IMR-90 (cell line): ENCODE measurements at places on chromosomes 2 and 18.

- DNase-seq: no peak
These were observed 95.0 kb upstream of the ZFP36L2 start for GRCh38 chr2:43321446-43321845.

DNA sequence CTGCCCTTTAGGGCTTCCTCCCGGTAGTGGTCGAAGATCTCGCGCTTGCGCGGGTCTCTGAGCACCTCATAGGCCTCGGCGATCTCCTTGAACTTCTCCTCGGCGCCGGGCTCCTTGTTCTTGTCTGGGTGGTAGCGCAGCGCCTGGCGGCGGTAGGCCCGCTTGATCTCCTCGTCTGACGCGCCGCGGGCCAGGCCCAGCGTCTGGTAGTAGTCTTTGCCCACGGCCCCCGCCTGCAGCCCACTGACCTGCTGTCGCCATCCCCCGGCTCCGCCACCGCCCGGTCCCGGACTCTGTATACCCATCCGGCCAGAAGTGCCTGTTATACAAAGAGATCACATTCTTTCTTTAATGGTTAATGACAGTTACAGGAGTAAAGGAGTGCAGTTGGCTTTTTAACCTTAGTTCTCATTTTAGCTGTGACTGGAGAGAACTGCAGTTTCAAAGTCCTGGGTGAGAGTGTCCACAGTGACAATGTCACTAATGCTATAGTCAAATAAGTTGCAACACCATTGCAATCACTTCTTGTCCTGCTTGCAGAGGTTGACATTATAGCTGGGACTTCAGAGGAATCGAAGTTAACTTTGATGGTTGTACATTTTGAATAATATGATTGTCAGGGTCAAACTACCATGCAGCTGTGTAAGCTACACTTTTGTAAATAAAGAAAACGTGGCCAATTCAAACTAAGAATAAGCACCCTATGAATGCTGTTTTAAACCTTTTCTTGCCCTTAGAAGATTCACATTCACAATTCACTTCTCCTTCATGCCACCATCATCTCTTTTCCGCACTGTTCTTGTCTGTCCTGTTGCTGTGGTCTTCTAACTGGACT lies 35.3 kb upstream of the CAVIN2 start:
- no peak for DNase-seq

- peak; percentile 59 for DNase-seq
These were observed 89.2 kb upstream of the GLS start for GRCh38 chr2:190791347-190791975.

GRCh38 chr2:134272806-134273205 lies 18.9 kb downstream of the MGAT5 start:
- DNase-seq: no peak

GRCh38 chr2:177758591-177759371 lies 313.8 kb downstream of the PDE11A start:
- DNase-seq: peak; percentile 42

DNA sequence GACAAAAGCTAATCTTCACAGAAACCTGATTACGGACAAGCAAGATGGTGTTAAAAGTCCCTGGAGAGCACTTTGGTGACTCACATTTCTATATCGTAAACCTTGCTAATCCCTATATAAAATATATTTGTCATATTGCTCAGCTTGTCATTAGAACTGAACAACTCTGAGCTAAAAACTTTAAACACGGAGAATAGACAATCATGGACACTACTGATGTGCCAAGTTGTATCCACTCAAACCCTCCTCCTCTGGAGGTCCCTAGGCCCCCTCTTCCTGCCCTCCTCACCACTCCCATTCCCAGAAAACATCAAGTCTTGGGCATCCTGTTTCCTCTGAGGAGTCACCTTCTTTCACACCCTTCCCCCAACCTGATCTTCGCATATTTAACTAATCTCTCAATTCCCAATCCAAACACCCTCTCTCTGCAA lies 138.7 kb upstream of the PID1 start:
- peak; percentile 12 for DNase-seq

DNA sequence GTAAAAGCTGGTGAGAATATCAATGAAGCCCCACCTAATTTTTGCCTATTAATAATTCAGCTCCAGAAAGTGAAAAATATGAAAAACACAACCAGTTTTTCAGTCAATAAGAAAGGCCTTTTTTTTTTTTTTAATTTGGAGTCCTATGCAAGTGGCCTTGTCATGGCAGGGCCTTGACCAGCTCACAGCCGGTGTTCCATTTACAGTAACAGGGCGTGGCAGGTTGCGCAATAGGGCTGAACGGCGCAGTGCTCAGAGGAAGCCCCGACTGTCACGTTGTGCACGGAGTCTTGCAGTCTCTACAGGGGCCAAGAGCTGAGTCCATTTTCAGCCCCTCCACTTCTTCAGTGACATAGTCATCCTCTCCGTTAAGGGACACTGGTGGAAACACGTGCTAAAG lies 184.1 kb upstream of the FN1 start:
- DNase-seq: no peak

- no peak for DNase-seq
These were observed 199.9 kb downstream of the ACTR3 start for GRCh38 chr2:114089636-114090319.

GRCh38 chr2:20371323-20372025 lies 20.8 kb upstream of the PUM2 start:
- no peak for DNase-seq

GRCh38 chr2:210617732-210618330 lies 61.4 kb downstream of the CPS1 start:
- peak; percentile 49 for DNase-seq

GRCh38 chr2:134782792-134783191 lies 55.6 kb upstream of the ACMSD start:
- DNase-seq: peak; percentile 6

- peak; percentile 4 for DNase-seq
These were observed 391.1 kb downstream of the ALK start for GRCh38 chr2:29530281-29530680.

GRCh38 chr18:73741946-73742345 lies 405.7 kb downstream of the FBXO15 start:
- DNase-seq: peak; percentile 68
